ENCODE measurements at places on chromosomes 5 and 9.

DNA sequence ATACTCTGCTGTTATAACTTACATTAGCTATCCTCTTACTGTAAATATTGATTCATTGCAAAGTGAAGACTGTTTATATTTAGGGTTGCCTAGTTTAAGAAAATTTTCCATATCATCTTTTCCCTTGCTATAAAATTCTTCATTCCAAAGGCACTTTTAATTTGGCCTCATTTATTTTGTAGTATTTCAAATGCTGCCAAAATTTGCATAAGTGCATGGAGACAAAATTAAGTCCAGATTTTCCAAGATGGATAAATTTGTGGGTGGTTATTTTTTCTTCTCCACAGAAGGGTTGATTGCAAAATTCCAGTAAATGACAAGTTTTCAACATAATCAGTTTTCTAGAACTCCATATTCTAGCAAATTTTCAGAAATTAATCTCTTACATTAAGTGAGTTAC lies 141.5 kb upstream of the MTAP start:
- no peak for DNase-seq

DNA sequence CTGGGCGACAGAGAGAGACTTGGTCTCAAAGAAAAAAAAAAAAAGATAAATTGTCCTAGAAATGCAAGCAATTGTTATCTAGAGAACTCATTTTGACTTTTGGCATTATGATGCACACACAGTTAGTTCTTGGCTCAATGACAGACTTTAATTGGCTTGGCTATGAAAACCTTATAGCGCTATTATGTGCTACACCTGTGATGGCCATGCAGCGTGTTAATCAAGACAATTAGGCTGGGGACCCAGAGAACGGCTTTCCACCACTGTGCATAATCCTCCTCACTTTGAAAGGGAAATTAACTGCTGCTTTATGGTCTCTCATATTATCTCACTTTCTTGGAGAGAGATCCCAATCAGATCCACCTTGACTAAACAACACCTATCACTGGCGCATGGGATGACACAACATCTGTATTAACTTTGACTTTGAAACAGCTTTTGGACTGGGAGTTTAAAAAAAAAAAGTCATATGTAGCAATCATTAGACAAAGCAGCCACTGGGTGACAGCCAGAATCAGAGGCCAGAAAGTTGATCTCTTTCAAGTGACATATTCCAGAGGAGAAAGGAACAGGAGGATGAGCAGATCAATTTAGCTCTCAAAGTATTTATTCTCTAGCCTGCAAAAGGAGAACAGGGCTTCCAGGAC lies 132.5 kb downstream of the PPP2R2B start:
- no peak for DNase-seq

- DNase-seq = no peak
Measured at GRCh38 chr5:78787783-78788182, 139.2 kb upstream of the LHFPL2 start.

DNA sequence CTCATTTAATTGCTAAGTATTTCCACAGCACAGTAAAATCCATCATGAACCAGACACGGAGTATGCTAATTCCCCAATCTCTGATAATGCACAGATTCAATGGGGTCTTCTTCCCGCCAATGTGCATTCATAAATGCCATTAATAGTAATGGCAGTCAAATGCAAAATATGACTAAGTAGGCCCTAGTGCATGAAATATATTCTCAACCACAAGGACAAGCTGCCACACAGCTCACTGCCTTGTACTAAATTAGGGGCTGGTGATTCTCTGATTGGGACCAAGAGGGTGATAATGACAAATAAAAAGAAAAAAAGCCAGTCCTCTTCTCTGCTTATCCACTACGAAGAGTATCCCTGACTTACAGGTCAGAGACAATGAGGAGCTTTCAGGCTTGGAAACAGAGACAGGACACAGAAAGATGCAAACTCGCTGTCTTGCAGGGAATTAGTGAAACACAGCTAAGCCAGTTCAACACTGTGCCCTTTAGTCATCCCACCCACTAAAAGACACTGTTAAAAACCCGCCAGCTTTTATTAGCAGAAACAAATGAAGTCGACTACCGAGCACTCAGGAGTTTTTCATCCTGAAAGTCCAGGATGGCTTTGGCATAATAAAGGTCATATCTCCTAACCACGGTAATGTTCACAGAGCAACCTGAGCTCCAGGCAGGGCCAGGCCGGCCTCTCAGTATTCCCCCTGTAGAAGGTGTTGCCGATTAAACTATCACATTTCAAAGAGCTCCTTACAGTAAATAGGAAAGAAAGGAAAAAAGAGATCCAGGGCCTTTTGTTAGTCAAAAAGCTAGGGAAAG lies 148.1 kb downstream of the EBF1 start:
- no peak for DNase-seq

- DNase-seq = no peak
Measured at GRCh38 chr5:176853151-176853778, 42.9 kb downstream of the UNC5A start.

DNA sequence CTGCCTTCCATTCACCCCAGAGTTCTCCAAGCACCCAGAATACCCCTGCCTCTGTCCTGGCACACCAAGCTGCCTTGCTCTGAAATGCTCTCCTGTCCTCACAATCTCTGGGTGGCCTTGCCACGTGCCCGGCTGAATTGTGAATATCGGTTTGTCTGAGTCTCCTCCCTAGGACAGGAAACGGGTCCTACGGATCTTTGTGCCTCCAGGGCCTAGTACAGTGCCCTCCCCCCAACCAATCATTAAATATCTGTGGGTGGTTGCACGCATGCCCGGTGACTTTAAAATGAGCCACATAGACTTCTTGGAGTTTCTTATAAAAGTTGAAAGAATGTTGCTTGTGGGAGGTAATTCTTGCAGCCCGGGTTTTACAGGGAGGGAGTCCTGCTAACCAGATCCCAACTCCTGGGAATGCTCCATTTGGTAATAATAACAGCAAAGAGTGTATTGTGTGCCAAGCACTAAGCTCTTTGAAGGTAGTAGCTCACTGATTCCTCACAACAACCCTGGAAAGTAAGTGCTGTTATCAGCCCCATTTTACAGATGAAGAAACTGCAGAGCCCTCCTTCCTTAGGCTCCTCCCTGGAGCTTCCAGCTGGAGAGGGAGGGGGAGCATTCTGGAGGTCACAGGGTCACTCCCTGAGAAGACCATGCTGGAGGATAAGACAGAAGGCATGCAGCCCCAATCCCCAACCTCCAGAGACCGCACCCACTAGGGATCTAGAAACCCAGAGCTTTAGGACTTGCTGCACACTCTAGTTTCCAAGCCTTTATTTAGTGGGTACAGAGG lies 23.4 kb downstream of the URM1 start:
- no peak for DNase-seq

DNA sequence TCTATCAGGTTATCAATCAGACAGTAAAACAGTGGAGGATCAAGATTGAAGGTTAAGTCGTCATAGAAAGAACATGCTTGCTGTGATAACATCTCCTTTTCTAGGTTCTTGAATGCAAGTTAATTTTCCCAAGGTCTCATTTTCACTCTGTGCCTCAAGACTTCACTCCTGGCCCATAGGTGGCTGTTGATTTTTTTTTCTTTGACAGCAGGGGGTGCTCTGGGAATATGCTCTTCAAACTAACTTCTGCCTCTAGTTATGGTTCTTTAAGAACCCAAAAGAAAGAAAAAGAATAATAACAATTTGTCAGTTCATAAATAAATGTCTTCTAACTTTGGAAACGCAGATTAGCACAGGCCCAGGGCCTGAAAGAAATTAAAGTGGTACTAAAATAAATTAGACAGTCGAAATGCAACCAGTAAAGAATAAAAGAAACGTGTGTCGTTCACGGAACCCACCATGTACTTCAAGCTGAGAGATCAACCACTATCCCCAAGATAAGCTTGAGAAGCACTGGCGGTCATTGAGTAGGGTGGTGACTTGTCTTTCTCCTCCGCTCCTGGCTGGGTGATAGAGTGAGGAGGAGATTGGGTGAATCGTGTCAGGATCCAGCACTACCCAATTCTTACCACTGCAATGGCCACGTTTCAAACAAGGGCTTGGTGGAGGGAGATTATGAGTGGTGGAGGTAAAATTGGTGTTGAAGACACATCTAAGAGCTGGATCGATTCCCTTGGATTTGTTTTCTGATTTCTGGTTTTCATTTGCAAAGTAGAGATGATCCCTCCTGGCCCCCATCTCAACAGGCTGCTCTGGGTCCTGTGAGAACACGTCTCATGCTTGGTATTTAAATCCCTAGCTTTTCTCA lies 93.4 kb upstream of the IRX4 start:
- no peak for DNase-seq

GRCh38 chr5:171542525-171543140 lies 123.2 kb downstream of the FGF18 start:
- DNase-seq = no peak

DNA sequence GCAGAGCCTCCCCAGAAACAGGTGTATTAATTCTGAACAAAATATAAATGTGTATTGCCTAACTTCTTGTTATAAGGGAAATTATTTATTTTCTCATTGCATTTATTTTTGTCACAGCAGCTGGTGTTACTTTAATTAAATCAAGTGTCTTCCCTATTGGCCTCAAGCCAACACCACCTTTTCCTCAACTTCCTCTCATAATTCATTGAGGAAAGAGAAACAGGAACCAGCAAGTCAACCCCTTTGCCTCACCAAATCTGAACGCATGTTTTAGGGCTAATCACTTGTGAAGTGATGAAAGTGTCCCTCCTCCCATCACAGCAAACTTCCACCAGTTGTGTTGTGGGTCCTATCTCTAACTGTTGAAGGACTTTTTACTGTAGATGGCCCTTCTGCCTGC lies 73.1 kb downstream of the DIRAS2 start:
- no peak for DNase-seq

- DNase-seq = no peak
Measured at GRCh38 chr9:15274425-15274824, 32.6 kb downstream of the TTC39B start.

DNA sequence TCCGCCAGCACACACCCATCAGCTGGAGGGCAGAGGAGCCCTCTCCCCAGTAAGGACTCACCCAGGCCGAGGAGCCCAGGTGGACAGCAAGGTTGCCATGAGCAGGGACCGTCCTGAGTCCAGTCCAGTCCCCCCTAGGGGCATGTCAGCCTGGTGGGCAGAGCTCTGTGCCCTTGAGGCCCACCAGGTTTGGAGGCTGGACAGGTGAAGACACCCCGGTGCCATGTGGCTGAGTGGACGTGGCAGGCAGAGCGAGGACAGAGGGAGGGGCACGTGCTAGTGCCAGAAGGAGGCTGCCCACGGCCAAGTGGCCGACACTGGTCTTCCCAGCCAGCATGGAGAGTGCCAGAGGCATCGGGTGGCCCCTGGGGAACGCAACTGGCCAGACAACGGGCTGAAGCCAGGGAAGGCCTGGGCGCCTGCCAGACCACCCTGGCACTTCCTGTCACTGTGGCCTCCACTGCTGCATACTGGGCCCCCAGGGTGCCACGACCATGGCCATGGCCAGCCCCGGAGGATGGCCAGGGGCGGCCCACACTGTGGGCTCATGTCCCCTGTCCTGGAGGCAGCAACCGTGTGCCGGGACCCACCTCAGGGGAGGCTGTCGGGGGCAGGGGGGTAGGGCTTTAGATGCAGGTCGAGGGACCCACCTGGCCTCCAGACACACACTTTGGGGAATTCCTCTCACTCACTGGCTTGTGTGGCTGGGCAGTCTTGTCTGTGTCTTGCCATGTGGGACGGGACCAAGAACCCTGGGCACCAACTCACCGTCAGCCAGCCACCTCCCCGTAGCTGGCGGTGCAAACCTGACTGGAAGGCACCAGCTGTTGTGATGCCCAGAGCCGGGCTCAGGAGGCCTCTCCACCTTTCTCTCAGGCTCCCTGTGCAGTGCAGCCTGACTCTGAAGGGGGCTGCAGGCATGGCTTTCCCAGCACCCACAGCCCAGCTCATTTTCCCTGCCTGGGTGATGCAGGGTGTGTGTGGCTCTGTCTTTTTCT lies 42.3 kb upstream of the LPCAT1 start:
- no peak for DNase-seq

- DNase-seq = no peak
Measured at GRCh38 chr5:151204051-151204450, 19.8 kb downstream of the CCDC69 start.

- peak; percentile 69 for DNase-seq
Measured at GRCh38 chr5:33843579-33843978, 48.2 kb downstream of the ADAMTS12 start.

- DNase-seq = peak; percentile 36
Measured at GRCh38 chr9:29039258-29039657, 1466.0 kb upstream of the C9orf72 start.

- no peak for DNase-seq
Measured at GRCh38 chr5:24226479-24226878, 418.3 kb downstream of the CDH10 start.

GRCh38 chr5:169336242-169336641 lies 35.3 kb upstream of the SLIT3 start:
- DNase-seq = no peak

DNA sequence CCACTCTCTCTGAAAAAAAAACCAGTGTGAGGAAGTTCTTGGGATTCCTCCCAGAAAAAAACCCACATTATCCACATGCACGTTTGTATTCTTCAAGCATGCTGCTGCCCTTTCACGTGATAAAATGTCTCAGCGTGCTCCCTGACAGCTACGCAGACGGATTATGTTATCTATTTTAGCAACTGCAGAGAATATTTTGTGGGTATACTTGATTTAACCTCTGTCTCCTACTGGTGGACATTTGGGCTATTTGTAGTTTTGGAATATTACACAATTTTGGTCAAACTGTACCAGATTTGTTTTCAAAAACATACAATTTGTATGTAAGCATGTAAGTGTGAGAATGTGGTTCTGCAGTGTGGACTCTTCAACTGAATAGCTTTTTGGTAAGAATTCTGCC lies 10.7 kb downstream of the PRRC2B start:
- DNase-seq = no peak

DNA sequence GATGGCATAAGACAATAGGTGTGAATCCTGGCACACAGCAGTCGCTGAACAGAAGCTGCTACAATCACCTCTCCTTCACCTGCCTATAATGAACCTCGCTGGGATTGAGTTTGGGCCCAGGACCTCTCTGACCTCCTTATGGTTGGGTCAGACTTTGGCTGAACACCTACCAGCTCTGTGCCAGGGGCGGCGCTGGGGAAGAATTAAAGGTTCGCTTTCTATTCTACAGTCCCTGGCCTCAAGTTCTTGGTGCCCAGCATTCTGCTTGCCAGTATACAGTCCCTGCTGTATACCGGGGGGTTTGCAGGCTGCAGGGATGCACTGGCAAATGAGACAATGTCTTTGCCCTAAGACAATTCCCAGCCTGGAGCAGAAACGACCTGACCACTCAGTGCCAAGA lies 895 bp upstream of the STRBP start:
- DNase-seq = no peak

DNA sequence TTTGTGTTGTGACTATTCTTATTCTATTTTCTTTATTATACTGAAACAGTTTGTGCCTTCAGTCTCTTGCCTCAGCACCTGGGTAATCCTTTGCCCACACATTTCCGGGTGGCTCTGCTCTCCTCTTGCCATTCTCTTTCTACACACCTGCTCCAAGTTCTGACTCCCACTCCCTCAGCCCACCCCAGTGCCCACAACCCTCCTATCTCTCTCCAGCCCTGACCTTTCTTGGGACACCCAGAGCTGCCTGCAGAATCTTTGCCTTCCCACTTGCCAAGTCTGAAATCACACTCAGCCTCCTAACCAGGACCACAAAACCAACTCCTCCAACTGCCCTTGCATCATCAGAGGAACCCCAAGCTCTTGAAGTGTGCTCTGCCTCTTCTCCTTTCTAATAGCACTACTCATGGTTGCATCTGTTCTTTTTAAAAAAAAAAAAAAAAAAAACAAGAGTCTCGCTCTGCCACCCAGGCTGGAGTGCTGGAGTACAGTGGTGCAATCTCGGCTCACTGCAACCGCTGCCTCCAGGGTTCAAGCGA lies 4.1 kb downstream of the SWI5 start:
- DNase-seq = no peak
